ENCODE measurements at places on chromosomes 6 and 20.

DNA sequence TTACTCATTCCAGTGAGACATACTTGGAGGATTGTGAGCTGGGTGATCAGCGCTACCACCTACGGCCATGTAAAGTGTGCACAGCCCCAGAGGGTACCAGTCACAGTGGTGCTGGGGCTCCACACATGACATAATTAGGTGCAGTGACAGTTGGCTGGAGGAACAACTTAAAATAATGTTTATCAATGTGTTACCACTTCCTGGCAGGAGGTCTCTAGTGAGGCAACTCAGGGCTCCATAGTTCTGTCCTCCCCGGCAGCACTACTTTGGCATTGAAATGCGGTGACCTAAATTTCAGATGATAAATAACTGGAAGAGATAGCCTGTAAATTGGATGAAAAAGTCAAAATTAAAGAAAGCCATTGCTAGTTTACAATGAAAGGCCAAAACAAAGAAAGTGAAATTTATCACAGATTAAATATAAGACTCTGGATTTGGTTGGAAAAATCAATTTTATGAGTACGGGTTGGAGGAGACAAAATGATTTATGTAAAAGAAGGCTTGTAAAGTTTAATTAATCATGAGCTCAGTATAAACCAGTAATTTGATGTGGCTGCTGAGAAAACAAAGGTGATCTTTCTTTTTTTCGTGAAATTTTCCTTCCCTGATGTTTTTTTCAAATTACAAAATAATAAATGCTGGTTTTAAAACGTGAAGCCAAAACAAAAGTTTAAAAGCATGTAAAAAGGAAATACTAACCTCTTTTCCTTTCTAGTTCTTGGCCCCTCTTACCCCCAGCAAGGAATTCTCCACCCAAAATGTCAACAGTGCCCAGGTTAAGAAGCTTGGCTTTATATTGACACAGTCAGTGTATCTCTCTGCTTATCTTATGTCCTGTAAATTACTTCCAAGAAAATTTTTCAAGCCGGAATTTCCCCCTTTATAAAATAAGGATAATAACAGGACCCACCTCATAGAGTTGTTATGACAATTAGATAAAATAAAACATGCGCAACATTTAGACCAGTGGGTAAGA lies 126.7 kb upstream of the NOX3 start:
- DNase-seq, result no peak

DNA sequence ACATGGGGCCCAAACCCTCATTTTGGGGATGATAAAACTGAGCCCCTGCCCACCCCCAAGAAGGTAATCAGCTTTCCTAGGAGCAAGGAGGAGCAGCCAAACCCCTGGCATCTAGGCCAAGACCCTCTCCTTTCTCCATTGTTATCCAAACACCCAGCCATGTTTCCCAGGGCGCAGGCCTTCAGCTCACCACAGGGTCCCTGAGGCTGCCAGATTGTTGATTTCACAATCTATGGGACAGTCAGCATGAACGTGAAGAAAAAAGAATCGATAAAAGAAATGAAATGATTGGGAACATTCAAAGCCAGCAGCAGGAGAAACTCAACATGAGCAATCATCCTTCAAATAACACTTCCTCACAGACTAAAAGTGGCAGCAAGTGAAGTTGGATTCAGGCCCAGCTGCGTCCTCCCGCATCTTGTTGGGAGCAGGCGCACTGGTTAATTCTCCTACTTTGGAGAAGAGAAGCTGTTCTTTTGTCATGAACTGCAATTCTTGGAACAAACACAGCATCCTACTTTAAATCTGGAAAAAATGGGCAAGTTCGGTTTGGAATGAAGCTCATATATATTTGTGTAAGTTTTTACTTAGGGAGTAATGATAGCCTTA lies 241.8 kb upstream of the PRDM1 start:
- no peak for DNase-seq

- DNase-seq, result no peak
Observed at GRCh38 chr6:4879741-4880275, 103.6 kb downstream of the CDYL start.

- DNase-seq, result peak; percentile 74
Observed at GRCh38 chr6:52650941-52651340, 20.0 kb upstream of the TMEM14A start.

GRCh38 chr6:36546308-36546919 lies 865 bp downstream of the STK38 start:
- no peak for DNase-seq

DNA sequence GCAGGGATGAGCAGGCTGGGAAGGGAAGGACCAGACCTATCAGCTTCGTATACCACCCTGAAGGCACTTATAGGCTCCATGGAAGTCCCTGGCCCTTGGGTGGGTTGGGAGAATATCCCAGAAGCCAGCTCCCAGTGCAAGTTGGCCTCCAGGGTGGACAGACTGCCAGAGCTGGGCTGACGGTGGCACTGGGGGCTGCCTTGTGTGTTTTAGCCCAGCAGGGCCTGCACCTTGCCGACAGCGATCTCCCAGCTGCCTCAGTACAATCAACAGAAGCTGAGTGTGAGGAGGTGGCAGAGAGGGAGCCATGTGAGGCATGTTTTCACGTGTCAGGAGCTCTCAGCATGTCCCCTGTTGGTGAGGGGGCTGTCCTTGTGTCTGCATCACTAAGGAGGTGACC lies 159.5 kb downstream of the VEGFA start:
- DNase-seq, result no peak

Data from fibroblast of the conjunctiva (primary cell).